ENCODE measurements at places on chromosomes 5 and 9. TPM values are rescaled to one million over a fixed set of nuclear protein-coding genes. Genes with fewer than 3 reads are reported as not detected.

Gene IFNA21
- total RNA-seq, result not detected

Gene DMRT3
- not detected for total RNA-seq

Gene MARCHF3
- total RNA-seq, result 19.9 TPM

Gene COL5A1
- 659 TPM for total RNA-seq

Gene RNF183
- not detected for total RNA-seq

Gene AIF1L
- total RNA-seq, result 1.2 TPM

Gene TMEM232
- total RNA-seq, result 0.79 TPM

Gene SLC2A6
- total RNA-seq, result 19.7 TPM

Gene SLC34A1
- total RNA-seq, result not detected

Gene ANXA2R
- total RNA-seq, result 1.8 TPM

Gene SPATA31C1
- total RNA-seq, result not detected

Gene NDST1
- 73.8 TPM for total RNA-seq

Gene SLC36A3
- total RNA-seq, result not detected

Gene C8G
- total RNA-seq, result 0.72 TPM

Gene FST
- 189 TPM for total RNA-seq

Gene GLRA1
- not detected for total RNA-seq

Gene RAPGEF6
- 19.0 TPM for total RNA-seq

Gene PAEP
- total RNA-seq, result not detected

Gene STK32A
- 3.5 TPM for total RNA-seq

Gene PCDHGB6
- total RNA-seq, result 4.8 TPM

Gene UIMC1
- total RNA-seq, result 20.8 TPM

Gene LEAP2
- total RNA-seq, result 0.30 TPM

Gene PCDHB2
- total RNA-seq, result 4.4 TPM

Gene FOXD4L5
- 0.07 TPM for total RNA-seq

Gene GFI1B
- total RNA-seq, result not detected

Gene GABRA1
- total RNA-seq, result 0.17 TPM

Gene ADGRV1
- 0.26 TPM for total RNA-seq

Gene TEX48
- not detected for total RNA-seq

Gene TTC23L
- not detected for total RNA-seq

Gene LHX6
- not detected for total RNA-seq

Gene FGF1
- 10.4 TPM for total RNA-seq

Gene GNA14
- total RNA-seq, result 6.3 TPM

Gene DOCK8
- 0.26 TPM for total RNA-seq

Gene MAP1B
- total RNA-seq, result 199 TPM

Gene NR4A3
- total RNA-seq, result 8.9 TPM

Gene CDH6
- total RNA-seq, result 91.5 TPM

Gene SLCO6A1
- total RNA-seq, result not detected

Gene DCTN4
- total RNA-seq, result 61.5 TPM

Gene WWC1
- 0.99 TPM for total RNA-seq

Gene GAPVD1
- total RNA-seq, result 59.1 TPM

Gene TSSK1B
- total RNA-seq, result 0.46 TPM

Gene EPB41L4B
- total RNA-seq, result 0.39 TPM

Gene SAXO1
- under 0.01 TPM for total RNA-seq
